Activated CD8-positive, alpha-beta memory T cell treated with anti-CD3 and anti-CD28 coated beads, Interleukin-2, amount 50 U/mL, for 48 hours (primary cell): ENCODE measurements at places on chromosomes 7 and 10.

GRCh38 chr10:107671960-107672359 is 507.5 kb upstream of the SORCS1 start:
- no peak for DNase-seq

GRCh38 chr10:127922206-127922605 is 15.3 kb downstream of the PTPRE start:
- DNase-seq, result no peak

GRCh38 chr10:11246752-11247467 is 229.2 kb downstream of the CELF2 start:
- no peak for DNase-seq

DNA sequence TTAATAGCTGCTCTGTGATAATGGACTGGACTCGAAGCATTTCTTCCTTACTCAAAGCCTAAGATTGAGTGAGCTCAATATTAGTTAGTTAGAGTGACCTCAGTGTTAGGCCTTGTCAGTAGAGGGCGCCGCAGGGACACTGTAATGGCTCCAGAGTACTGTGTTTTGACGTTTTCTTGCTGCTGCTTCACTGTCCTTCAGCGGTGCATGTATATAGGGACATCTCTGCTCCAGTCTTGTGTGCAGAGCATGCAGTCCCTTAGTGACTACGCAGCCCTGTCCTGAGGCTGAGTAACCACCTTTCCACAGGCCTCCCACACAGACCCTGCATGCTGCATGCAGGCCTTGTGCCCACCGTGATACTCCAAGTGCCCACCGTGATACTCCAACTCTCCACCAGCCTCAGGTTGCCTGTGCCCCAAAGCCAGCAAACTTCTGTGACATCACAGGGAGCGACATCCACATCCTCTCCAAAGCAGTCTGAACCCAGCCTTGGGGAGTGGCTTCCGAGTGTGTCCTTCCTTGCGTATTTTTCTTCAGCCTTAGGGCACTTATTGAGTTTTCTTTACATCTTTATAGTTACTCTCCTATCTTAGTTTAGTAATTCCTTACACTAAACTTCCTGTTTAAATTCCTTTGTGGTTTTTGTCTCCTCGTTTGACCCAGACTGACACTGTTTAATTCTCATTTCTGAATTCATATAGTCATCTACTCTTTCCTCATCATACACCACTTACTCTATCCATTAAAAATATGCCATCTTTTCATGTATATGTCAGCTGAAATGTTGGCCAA is 118.2 kb downstream of the JAZF1 start:
- DNase-seq, result peak; percentile 82

DNA sequence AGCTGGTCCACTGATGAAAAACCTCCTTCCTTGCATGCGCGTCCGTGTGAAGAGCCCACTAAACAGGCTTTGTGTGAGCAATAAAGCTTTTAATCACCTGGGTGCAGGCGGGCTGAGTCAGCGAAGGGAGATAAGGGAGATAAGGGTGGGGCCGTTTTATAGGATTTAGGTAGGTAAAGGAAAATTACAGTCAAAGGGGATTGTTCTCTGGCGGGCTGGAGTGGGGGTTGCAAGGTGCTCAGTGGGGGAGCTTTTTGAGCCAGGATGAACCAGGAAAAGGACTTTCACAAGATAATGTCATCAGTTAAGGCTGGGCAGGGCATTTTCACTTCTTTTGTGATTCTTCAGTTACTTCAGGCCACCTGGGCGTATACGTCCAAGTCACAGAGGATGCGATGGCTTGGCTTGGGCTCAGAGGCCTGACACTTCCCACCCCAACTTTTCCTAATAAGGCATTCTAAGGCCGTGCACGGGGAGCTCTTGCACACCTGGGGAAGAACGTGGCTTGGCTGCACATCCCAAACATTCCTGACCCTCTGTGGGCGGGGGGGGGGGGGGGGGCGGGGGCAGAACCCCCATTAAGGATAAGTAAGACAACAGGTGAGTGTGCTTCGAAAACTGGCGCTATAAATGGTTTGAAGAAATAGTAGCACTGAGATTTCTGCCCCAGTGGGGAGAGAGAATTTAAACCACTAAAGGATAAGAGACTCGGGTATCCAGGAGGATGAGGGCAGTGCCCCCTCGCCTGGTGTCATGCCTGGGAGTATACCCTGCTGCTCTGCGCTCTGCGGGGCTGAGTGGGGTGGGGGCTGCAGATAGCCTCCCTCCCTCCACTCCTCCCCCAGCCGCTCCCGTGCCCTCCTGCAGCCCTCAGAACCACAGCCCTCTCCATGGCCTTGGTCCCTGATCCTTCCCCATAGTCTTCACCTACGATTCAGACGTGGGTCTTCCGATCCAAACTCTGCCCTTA is 217.6 kb downstream of the MLLT10 start:
- DNase-seq, result no peak

DNA sequence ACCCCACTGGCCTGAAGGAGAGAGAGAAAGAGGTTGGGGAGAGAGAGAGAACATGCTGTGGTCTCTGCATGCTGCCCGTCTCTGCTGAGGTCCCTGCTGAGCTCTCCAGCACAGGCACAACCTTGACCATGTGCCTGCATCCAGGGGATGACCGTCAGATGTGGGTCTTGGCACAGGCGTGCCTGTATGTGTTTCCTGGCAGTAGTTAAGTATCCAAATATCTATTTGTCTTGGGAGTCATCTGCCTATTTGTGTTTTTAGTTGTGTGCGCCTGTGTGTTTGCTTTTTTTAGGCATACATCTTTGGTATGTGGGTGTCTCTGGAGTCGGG is 1.9 kb upstream of the UNC5B start:
- DNase-seq, result peak; percentile 32

- DNase-seq, result peak; percentile 33
Observed at GRCh38 chr7:388961-389701, 99.2 kb downstream of the FOXL3 start.

DNA sequence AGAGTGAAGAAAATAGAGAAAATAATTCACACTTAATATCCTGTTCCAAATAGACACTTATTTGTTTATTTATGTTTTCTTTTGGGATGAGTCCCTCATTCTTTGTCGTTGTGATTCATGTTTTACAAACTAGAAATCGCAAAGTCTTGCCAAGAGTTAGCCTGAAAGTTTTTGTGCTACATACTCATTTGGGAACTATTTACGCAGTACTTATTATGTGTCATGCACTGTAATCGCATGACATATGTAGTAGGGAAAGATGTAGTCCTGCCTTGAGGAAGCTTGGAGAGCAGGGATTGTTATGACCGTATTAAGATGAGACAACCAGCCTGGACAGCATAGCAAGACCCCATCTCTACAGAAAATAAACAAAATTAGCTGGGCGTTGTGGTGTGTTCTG is 189.3 kb downstream of the ABCA13 start:
- no peak for DNase-seq

DNA sequence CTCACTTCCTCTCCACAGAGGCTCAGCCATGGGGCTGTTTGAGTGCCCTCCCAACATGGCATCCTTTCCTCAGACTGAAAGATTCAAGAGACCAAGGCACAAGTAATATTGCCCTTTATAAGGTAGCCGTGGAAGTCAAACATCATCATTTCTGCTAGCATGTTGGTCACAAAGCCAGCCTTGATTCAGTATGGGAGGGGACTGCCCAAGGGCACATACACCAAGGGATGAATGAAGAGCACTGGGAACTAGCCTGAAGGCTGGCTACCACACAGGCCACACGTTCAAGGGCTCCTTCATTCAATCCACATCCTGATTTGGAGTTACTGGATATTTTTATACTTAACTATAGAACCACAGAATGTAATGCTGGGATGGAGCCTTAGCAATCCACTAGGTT is 39.3 kb downstream of the CPVL start:
- no peak for DNase-seq

DNA sequence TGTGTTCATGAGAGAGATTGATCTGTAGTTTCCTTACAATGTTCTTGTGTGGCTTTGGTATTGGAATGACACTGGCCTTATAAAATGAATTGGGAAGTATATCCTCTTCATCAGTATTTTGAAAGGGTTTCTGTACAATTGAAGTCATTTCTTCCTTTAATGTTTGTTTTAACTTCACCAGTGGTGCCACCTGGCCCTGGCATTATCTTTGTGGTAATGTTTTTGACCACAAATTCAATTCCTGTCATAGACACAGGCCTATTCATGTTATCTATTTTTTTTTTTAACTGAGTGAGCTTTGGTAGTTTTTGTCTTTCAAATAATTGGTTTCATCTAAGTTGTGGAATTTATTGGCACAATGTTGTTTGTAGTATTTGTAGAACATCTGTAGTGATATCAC is 127.7 kb downstream of the CDK14 start:
- DNase-seq, result no peak

DNA sequence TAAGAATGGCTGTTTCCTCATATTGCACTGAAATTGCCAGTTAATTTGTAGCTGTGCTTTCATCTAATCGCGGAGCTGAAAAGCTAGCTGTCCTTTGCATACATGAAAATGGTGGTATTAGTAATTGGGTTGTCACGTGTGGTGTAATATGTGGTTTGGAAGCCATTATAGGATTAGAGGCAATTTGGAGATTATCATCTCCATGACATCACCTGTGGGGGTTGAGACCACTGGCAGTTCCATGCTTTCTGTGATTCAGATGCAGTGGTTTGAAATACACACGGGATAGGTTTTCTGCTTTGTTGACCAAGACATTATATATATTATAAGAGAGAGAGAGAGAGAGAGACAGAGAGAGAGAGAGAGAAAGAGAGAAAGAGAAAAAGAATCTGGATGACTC is 180.8 kb downstream of the RAB11FIP2 start:
- DNase-seq, result no peak

- DNase-seq, result no peak
Observed at GRCh38 chr7:1988533-1988930, 244.2 kb downstream of the MAD1L1 start.

GRCh38 chr10:85513436-85513835 is 853.2 kb downstream of the GRID1 start:
- no peak for DNase-seq

DNA sequence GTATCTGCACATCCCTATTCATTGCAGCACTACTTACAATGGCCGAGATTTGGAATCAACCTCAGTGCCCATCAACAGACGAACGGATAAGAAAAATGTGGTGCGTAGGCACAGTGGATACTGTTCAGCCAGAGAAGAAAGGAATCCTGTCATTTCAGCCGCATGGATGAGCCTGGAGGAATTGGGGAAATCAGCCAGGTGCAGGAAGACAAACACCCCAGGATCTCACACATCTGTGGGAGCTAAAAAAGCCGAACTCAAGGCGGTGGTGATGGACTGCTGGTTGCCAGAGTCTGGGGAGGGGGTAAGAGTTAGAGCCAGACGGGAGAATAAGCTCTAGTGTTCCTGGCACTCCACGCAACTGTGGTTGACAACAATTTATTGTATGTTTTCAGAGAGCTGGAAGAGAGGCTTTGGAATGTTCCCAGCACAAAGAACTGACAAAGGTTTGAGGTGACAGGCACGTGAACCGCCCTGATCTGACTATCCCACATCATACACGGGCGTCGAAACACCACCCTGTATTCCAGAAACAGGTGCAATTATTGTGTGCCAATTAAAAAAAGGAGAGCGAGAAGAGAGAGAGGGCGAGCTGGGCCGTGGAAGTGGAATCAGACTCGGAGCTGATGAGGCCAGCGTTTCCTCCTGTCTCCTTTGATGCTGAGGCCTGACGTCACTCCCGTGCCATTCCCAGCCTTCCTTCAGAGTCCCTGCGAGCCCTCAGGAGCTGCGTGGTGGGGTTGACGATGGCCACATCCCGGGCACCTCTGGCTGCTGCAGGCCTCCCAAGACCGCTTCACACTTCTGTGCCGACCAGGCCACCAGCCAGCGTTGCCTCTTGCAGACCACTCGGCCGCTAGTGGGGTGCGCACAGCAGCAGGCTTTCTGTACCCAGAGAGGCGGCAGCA is 189.5 kb downstream of the DNAJB6 start:
- peak; percentile 48 for DNase-seq

DNA sequence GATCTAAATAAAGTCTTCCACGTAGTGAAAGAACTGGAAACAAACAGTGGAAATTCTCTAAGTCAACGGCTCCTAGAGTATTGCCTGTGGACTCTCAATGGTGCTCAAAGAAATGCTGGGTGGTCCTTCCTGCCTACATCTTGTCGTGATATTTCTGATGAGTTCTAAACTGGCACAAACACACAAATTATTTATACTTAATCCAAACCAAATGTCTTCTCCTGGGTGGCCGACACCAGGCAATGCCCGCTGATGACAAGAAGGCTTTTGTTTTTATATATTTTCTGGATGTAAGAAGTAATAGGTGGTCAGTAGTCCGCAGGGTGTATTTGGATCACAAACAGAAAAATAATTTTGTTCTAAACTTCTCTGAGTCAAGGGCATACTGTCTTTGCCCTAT is 178.7 kb downstream of the GFRA1 start:
- no peak for DNase-seq

DNA sequence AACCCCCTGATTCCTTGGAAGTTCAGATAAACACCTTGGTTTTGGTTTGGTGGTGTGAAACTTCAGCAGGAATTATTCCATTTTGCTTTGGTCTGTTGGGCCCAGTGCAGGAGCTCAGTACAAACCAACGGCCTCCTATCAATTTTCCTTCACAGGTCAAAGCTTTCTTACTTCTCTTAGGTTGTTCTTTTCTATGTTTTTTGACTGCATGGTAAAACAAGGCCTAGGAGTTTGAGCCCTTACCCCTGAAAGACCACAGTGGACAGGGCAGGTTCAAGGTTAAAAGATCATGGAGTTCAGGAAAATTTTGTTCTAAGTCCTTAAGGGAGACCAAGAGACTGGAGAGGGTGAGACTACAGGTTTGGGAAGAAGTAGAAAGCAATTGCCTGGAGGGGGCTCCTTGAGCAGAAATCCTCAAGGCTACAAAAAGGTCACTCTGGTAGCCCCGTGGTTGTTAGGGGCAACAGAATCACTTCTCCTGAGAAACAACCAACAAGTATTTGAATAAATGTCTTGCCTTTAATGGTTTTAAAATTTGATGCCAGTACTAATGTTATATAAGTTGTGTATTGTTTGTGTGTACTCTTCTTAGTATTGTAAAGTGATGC is 40.9 kb upstream of the FHIP2A start:
- no peak for DNase-seq
